ENCODE measurements at places on chromosomes 1 and 21.

GRCh38 chr1:12505231-12505630 is 112.8 kb downstream of the DHRS3 start:
- DNase-seq = no peak

GRCh38 chr1:221874285-221875003 is 132.6 kb upstream of the DUSP10 start:
- DNase-seq = no peak

DNA sequence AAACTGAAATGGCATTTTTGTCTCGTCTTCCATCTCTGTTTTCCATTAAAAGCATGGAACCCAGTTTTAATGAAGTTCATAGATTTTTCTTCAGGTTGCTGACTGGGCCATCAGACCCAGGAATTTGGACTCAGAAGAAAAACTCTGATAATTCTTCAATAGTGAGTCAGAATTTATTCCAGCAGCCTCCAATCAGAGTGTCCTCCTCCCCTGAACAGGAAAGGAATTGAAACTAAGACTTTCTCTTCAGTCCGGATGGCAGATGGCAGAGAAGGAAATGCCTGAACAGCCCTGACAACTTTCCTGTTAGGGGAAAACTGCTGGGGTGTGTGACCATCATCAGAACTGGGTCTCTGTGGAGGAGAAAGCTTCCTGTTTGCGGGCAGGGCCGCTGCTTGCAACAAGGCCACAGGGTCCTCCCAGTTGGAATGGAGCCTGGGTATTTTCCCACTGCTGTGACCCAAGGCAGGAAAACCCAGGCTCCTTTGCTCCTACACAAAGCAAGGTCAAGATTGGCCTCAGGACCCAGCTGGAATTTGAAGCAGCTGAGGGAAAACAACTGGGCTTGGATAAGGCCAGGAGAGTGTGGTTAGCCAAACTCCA is 20.7 kb downstream of the CD34 start:
- no peak for DNase-seq

GRCh38 chr1:97942161-97943123 is 21.6 kb upstream of the DPYD start:
- DNase-seq = no peak

Measured in NCI-H69 (cell line).